ENCODE measurements at places on chromosomes 12 and 14. TPM values are rescaled to one million over a fixed set of nuclear protein-coding genes. Genes with fewer than 3 reads are reported as not detected.

EML1 gene
- 86.6 TPM for total RNA-seq

TAS2R13 gene
- total RNA-seq: 1.7 TPM

DNA sequence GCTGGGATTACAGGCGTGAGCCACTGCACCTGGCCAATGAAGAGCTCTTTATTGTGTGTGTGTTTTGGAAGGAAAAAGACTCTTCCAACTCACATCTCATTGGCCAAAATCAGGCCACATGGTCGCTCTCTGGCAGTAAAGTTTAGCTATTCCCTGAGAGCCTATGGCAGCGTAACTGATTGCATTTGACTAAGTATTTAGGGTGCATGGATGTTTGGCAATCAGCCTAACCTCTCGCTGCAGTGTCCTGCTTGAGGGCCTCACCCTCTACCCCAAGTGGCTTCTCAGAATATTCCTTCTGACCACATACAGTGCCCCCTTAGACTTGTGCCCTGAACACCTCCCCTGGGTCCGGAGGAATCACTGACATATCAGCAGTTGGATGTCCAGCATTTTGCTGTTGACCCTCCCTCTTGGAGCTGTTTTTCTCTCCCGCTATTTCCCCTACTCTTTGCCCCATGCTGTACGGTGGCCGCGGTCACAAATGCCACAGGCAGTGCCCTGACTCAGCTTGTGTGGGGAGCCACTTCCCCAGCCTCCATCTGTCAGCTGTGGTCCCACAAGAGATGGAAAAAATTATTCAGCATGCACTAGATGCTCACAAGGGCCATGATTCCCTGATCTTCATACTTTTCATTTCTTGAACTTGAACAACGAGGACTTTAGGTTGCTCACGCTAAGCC lies 9.5 kb downstream of the PHETA1 start:
- ATAC-seq: no peak

GPR84 gene
- total RNA-seq: 0.98 TPM

DNA sequence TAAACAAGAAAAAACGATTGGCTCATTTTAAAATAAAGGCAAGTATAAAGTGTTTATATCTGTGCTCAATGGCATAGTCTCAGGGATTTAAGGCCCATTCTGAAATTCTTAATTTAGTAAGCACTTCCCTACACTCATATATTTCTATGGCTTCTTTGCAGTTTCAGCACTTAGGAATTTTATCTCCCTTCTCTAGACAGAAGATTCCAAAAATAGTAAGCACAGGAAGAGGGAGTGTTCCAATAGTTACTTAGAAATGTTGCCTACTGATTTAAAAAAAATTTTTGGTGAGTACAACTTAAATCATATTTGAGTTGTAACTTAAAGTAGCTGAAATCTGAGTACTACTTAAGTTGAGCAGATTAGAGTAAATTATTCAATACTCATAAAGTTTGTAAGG lies 19.8 kb downstream of the INSM2 start:
- ATAC-seq: no peak

DNA sequence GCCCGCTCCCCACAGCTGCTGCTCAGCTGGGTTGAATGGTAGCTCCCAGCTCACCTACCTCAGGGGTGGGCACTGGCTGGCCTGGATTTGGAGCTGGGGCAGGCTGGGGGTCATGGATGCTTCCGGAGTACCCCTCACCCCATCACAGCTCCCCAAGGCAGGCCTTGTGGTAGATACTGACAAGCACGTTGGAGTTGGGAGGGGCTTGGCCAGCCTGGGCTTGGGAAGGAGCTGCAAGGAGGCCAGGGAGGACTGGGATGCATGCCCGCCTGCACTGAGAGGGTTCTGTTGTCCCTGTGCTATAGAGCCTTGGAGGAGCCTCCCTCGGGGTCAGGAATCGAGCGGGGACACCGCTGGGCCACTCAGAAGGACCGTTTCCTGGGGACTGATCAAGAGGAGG lies 14.2 kb downstream of the TMEM63C start:
- ATAC-seq: no peak

DNA sequence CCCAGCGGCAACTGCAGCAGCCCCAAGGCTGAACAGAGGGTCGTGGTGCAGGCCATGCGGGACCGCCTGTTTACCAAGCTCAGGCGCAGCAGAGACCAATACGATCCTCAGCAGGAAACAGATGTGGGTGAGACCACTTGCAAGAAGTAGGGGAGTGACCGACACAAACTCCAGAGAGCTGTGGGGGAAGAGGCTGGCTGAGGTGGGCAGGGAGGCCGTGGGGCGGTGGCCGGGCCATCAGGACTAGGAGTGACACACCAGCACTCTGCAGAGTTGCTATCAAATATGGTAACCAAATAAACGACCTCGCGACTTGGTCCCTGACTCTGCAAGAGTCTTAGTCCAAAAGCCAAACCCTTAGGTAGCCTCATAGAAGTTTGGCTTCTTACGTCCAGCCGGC lies 30.6 kb downstream of the AMN start:
- ATAC-seq: no peak

GLIPR1L1 gene
- not detected for total RNA-seq

- ATAC-seq: no peak
Observed at GRCh38 chr12:57624441-57625220, 8.4 kb downstream of the B4GALNT1 start.

- no peak for ATAC-seq
Observed at GRCh38 chr12:108704527-108704926, 26.8 kb downstream of the CORO1C start.

CMKLR1 gene
- 7.8 TPM for total RNA-seq

GRCh38 chr14:69183735-69184134 lies 7.6 kb upstream of the EXD2 start:
- no peak for ATAC-seq

SERPINA3 gene
- 73.5 TPM for total RNA-seq

GRCh38 chr12:71536279-71536938 lies 96.8 kb downstream of the LGR5 start:
- no peak for ATAC-seq

TPH2 gene
- total RNA-seq: 24.6 TPM

SYCP3 gene
- total RNA-seq: 0.76 TPM

LMO3 gene
- 59.1 TPM for total RNA-seq

GRCh38 chr12:108849660-108850059 lies 7.7 kb downstream of the SSH1 start:
- no peak for ATAC-seq

OR6C70 gene
- total RNA-seq: not detected

GRCh38 chr14:72685456-72685855 lies 208.4 kb downstream of the DPF3 start:
- ATAC-seq: no peak

SLC16A7 gene
- total RNA-seq: 6.9 TPM

GRCh38 chr12:112169161-112169872 lies 44.0 kb downstream of the TRAFD1 start:
- peak; percentile 11 for ATAC-seq

DNA sequence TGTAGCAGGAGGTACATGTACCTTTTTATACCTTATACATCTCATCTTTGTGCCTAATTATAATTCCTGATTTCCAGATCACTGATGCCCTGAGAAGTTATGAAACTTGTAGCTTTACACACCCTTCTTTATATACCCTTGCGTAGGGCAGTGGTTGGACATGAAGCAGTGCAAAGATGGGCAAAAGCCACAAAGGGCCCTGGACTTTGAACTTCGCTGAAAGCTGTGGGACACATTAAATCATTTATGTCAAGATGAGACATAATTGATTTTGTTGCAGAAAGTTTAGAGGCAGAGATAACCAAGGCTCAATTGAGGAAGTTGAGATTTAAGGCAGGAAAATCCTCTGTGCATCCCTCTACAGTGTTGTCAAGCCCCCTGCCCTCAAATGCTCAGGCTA lies 170.0 kb downstream of the SLC2A13 start:
- ATAC-seq: no peak

DNA sequence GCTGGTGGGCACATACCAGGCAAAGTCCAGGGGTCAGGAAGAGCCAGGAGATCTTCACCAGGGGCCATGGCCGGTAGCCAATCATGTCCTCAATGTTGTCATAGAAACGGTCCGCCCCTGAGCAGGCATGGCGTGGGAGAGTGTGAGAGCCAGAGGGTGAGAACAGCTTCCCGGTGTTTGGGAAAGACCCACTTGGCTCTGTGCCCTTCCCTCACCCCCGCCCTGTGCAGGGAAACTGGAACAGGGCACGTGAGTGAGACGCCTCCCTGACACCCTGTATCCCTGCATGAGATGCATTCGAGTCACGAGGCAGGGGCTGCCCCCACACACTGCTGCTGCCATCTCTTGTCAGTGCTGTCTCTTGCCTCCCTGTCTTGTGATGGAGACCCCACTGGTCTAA lies 20.7 kb downstream of the SLC6A12 start:
- peak; percentile 13 for ATAC-seq

DNA sequence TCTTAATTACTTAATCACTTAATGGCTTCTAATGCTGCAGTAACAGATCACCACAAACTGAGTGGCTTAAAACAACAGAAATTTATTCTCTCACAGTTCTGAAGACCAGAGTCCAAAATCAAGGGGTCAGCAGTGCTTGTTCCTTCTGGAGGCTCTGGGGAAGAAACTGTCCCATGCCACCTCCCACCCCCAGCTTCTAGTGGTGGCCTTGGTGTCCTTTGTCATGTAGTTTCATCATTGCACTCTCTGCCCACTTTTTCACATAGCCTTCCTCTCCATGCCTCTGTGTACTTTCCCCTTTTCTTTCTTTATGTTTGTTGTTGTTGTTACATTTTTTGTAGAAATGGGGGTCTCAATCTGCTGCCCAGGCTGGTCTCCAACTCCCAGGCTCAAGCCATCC lies 16.1 kb upstream of the UBC start:
- ATAC-seq: no peak

DNA sequence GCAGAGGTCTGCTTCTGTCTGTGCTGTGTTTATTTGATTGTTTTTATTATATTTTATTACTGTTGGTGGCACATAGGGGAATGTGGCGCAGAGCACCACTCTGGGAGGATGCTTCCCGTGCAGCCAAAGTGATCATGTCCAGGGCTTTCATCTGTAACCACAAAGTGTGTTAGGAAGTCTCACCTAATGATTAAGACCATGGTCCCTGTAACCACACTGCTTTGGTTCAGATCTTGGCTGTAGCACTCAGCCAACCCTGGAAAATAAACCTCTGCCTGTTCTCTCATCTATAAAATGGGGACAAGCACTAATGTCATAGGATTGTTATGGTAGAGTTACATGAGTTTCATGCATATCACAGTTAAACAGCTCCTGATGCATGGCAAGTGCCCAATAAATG lies 1.9 kb downstream of the RESF1 start:
- ATAC-seq: no peak

BCL2L14 gene
- 1.7 TPM for total RNA-seq

GRCh38 chr12:67355428-67356379 lies 86.5 kb downstream of the CAND1 start:
- peak; percentile 71 for ATAC-seq

DNA sequence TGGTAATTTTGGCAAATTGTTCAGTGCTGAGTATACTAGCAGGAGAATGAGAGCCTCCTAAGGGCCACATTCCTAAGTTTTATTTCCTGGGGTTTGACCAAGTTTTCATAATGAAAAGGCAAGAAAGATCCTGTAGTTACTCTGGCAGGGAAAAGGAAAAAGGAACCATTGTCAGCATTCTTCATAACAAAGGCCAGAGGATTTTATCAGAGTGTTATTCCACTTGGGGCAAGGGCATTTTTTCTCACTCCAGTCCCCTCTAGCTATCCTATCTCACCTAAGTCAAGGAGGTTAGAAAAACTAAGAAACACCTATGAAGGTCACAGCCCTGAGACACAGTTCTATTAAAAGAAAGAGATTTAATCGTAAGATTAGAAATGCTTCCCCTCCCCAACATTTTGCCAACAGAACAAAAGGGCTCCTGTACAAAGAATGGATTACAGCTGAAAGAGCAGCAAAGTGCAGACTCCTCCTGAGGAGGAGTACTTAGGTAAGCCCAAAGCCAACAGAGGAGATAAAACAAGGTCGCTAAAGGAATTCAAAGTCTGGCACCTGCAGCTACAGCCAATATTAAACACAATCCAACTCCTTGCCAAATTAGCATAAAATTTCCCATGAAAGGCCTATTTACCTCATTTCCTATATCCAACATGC lies 162.4 kb downstream of the GALC start:
- no peak for ATAC-seq

GRCh38 chr12:122517877-122518276 lies 8.9 kb downstream of the RSRC2 start:
- ATAC-seq: peak; percentile 88

GRCh38 chr12:92134638-92135274 lies 10.9 kb downstream of the BTG1 start:
- ATAC-seq: peak; percentile 45

GRCh38 chr12:118107011-118107410 lies 3.2 kb upstream of the VSIG10 start:
- no peak for ATAC-seq

DNA sequence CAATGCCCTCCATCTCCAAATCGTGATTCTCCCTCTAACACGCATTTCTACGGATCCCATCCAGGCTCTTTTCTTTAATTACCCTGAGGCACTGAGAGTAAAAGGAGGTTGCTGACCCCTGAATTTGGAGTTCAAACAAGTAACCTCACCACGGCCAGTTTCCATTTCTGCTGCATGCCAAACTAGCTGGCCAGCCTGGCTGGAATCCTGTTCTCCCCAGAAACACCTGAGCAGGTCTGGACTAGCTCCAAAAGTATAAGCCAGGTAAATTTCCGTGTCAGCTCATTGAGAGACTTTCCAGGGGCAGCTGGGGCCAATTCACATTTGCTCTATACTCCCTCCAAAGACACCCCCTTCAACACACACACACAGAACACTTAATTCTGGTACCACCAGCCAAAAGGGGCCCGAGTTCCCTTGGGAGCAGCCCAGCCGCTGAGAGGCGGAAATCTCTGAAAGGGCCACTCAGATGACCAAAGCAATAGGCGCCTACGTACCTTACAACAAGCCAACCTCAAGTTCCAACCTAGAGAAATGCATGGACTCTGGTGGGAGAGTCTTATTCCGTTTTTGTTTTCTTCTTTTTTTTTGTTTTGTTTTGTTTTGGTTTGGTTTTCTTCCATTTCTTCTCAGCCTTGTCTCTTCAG lies 131.4 kb downstream of the NDUFA12 start:
- ATAC-seq: no peak

AKAP3 gene
- total RNA-seq: 8.1 TPM

DNA sequence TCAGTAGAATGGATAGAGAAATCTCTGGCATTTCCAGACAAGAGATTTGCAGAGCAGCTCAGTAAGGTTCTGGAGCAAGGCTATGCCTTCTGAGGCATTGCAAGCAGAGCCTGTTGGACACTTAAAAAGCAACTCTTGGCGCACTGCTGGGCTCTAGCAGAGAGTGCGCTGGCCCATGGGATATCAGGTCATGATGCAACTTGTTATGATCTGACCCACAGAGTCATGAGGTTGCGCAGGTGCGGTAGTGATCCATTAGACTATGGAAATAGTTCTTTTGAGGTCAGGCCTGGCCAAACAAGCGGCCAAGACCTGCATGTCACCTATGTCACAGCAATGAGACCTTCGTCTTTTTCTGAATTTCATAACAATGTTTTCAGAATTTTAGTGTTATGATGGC lies 168.6 kb downstream of the TMTC3 start:
- no peak for ATAC-seq

DNA sequence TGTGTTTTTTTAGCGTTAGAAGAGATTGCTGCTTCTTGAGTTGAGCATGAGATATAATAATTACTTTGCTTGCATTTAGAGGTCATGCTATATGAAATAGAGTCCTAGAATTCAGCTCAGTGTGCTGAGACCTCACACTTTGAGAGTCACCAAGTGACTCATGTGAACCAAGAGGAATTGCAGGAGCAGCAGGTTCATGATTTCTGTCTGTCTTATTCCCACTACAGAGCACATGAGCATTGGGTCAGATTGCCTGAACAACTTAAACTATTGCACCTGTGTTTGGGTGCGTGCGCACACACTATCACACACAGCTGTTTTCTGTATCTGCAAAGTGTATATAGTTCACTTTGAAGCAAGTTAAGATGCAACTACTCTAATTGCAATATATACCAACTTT lies 109.3 kb downstream of the FGD4 start:
- no peak for ATAC-seq

- no peak for ATAC-seq
Observed at GRCh38 chr14:102500713-102501112, 8.9 kb downstream of the ANKRD9 start.

Measured in motor neuron (in vitro differentiated cells).